ENCODE measurements at places on chromosomes 1 and 21. TPM values are rescaled to one million over a fixed set of nuclear protein-coding genes. Genes with fewer than 3 reads are reported as not detected.

RGS13 gene
- 0.20 TPM for total RNA-seq

C4BPB gene
- total RNA-seq, result not detected

HUNK gene
- 0.05 TPM for total RNA-seq

FAM229A gene
- 0.42 TPM for total RNA-seq

All from M059J (cell line).